CD4-positive, alpha-beta T cell treated with Interleukin-15 for 4 hours (primary cell): ENCODE measurements at places on chromosomes 6 and 20.

DNA sequence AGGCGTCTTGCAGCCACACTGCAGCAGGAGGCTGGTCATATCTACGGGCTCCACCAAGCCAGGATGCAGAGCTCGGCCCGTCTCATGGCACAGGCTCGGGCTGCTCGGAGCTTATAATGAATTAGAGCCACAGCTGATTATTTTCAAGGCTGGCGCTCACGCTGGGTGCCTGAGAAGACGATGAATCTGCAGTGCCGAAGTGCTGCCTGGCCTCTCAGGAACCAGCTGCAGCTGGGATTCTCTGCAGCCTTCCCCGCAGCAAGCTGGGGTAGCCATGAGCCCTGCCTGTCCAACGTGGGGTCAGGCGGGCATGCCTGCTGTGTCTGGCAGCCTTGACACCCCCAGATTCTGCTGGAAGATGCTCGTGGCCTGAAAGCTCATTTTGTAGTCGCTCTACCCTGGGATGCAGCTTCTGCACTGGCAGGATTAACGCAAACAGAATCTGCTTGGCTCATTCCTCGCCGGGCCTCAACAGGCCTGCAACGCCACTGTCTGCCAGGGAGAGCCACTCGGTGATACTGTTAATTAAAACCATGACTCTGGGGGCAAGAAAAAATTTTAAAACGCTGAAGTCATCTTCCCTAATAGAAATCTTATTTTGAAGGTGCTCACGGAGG is 104.3 kb downstream of the CDH26 start:
- no peak for DNase-seq

DNA sequence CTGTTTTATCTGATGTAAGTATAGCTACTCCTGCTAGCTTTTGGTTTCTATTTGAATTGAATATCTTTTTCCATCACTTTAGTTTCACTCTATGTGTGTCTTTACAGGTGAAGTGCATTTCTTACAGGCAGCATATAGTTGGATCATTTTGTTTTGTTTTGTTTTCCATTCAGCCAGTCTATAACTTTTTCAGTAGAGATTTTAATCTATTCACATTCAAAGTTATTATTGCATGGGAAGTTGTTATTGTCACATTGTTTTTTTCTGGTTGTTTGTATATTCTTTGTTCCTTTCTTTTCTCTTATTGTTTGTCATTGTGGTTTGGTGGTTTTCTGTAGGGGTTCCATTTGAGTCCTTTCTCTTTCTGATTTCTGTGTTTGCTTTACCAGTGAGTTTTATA is 151.2 kb downstream of the PDE10A start:
- no peak for DNase-seq

GRCh38 chr20:10492065-10492464 is 57.0 kb downstream of the SLX4IP start:
- DNase-seq = no peak

- no peak for DNase-seq
Observed at GRCh38 chr6:106757267-106757666, 127.9 kb downstream of the QRSL1 start.

DNA sequence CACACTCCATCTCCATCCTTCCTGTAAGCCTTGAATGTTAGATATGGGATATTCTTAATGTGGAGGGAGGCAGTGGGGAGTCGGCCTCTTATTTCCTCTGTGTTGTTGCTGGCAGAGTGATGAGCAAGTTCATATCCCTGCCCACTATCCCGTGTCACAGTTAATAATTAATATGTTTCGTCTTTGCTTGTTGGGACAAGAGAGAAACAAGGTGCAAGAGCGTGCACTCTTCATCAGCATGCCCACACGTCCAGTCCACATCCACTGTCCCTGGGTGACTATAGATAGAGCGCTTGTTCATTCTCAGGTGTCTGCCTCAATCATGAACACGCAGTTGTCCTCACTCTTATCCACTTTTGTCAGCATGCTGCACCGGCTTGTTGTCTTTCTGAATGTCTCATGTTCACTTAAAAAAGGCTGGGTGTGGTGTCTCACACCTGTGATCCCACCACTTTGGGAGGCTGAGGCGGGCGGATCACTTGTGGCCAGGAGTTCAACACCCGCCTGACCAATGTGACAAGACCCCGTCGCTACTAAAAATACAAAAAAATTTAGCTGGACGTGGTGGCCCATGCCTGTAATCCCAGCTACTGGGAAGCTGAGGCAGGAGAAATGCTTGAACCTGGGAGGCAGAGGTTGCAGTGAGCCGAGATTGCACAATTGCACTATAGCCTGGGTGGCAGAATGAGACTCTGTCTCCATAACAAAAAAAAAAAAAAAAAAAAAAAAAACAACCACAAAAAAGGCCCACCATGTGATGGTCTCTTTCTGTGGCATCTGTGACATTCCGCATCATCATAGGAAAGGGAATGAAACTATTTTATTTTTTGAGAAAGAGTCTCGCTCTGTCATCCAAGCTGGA is 34.2 kb downstream of the PPP1R3G start:
- no peak for DNase-seq

- DNase-seq = no peak
Observed at GRCh38 chr6:139649732-139650131, 275.3 kb upstream of the CITED2 start.

DNA sequence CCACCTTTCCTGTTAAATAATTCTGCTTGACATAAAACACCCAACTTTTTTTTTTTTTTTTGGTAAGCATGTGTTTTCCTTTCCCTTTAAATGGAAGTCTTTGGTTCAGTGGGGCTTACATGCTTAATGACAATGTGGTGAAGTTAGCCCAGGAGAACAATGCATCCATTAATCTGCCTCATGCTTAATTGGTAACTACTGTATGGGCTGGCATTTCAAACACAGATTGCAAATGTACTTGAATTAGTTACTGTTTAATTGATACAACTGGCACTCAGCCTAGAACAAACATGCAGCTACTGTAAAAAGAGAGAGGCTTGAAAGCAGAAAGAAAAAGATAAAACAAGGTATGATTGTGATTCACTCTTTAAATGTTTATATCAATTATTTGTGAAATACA is 483.6 kb upstream of the NOX3 start:
- no peak for DNase-seq
